ENCODE measurements at places on chromosomes 5 and 9.
A peak's percentile ranks its signal among the peaks of the same experiment; 100 is the strongest.

GRCh38 chr9:104090578-104090977 lies 3.5 kb upstream of the SMC2 start:
- no peak for DNase-seq

DNA sequence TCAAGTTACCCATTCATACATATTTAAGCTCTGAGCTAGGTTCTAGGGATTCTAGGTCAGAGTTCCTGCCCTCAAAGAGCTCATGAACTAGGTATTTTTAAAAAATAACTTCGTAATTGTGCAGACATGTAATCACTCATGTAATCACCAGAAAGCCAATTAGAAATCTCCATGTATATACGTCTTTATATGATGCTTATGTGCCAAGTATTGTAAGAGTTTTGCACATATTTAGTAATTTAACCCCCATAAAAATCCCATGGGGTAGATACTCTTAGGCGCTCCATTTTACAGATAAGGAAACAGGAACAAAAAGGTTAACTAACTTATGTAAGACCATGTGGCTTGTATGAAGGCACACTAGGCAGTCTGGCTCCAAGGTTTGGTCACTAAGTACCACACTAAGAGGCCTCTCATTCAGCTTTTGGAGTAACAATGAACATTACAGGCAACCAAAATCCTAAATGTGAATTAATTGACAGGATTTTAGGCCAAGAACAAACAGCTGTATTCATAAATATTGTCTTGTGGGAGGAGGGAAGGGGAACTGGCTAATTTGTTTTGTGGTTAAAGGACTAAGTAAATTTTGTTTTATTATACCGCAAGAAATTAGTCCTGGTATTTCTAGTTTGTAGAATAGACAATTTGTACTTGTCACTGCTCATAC lies 1.7 kb upstream of the OTULINL start:
- no peak for DNase-seq

DNA sequence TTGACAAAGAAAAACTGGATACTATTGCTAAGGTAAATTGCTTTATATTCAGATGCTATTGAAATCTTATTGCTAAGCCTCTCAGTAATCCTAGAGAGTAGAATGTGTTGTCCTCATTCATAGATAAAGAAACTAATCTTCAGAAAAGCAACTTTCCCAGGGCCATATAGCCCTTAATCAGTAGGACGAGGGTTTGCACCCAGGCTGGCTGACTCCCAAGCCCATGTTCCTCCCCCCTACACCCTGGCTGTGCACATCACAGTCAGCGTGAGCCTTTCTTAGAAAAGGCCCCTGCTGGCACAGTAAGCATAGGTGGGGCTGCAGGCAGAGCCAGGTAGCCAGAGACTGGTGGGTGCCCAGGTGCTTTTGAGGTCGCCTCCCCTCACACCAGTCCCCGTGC lies 15.8 kb upstream of the GLIPR2 start:
- DNase-seq: no peak

- DNase-seq: no peak
Observed at GRCh38 chr5:147446523-147446922, 63.3 kb downstream of the DPYSL3 start.

- peak; percentile 49 for DNase-seq
Observed at GRCh38 chr9:5442400-5443011, 4.8 kb upstream of the PLGRKT start.

GRCh38 chr9:219670-220365 lies 5.2 kb downstream of the DOCK8 start:
- DNase-seq: no peak
